ENCODE measurements at places on chromosomes 13 and 19.
A peak's percentile ranks its signal among the peaks of the same experiment; 100 is the strongest.

- DNase-seq: no peak
Measured at GRCh38 chr13:31115616-31116015, 46.1 kb downstream of the HSPH1 start.

DNA sequence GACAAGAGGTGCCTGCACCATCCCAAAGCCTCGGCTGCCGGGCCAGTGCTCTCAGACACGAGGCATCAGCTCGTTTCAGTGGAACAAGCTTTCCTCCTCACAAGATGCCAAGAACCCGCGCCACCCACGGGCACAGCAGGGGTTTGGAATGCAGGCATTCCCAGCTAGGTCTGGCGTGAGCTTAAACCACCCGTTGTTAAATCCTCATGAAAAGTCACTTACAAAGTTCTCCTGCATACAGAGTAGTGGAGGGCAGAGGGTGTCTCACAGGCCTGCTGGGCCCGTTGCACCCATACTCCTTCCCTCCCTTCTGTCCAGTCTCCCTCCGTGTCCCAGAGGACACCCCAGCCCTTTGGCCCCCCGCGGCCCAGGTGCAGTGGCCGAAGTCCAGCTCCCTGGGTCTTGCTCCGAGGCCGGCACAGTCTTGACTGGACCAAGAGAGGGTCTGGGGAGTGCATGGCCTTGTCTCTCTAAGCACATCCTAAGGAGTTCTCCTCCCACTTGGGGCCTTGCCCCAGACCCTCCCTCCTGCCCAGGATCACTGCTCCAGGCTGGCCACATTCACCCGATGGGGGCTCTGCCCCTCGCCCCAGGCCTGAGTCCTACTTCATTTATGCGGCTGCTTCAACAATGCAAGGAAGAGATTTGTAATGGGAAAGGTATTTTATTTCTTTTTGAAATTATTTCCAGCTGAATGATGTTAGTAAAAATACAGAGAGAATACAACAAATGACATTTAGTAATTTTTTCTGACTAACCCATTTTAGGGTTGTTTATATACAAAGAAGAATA, 35.2 kb upstream of the GRTP1 start:
- DNase-seq: no peak

DNA sequence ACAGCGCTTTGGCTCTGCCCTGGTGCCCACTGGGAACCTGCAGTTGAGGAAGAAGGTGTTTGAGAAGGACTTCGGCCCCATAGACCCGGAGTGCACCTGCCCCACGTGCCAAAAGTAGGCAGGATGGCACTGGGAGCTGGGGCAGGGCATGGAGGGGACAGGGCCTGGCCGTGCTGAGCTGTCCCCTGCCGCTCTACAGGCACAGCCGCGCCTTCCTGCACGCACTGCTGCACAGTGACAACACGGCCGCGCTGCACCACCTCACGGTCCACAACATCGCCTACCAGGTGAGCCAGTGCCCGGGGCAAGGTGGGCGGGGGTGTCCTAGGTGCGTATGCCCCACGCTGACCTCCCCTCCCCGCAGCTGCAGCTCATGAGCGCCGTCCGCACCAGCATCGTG, 5.1 kb upstream of the DNM2 start:
- no peak for DNase-seq

GRCh38 chr19:14779151-14779550, 791 bp upstream of the ADGRE2 start:
- no peak for DNase-seq

GRCh38 chr13:19072543-19072942, 109.1 kb downstream of the TUBA3C start:
- no peak for DNase-seq

- no peak for DNase-seq
Measured at GRCh38 chr19:23561341-23561740, 125.7 kb downstream of the ZNF675 start.

GRCh38 chr19:8086849-8087248, 34.3 kb downstream of the CCL25 start:
- DNase-seq: no peak

- DNase-seq: no peak
Measured at GRCh38 chr13:81686877-81687276, 1346.0 kb upstream of the SPRY2 start.

DNA sequence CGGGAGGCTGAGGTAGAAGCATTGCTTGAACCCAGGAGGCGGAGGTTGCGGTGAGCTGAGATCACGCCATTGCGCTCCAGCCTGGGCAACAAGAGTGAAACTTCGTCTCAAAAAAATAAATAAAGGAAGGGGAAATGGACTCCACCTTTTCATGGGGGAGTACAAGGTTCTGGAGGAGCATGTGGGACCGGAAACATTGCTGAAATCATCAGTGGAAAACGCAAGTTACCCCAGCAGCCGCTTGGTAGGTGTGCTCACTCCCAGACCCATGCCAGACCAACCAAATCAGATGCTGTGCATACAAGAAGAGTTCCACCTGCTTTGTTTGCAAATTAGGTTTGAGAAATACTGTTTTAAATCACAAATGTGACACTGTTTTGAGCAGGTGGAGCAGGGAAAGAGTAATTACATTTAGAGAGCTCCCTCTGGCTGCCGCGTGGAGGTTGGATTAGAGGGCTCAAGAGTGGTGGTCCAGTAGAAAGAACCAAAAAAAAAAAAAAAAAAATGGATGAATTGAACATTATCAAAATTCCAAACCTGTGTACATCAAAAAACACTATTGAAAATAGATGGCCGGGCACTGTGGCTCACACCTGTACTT, 4.9 kb downstream of the ERICH4 start:
- no peak for DNase-seq

DNA sequence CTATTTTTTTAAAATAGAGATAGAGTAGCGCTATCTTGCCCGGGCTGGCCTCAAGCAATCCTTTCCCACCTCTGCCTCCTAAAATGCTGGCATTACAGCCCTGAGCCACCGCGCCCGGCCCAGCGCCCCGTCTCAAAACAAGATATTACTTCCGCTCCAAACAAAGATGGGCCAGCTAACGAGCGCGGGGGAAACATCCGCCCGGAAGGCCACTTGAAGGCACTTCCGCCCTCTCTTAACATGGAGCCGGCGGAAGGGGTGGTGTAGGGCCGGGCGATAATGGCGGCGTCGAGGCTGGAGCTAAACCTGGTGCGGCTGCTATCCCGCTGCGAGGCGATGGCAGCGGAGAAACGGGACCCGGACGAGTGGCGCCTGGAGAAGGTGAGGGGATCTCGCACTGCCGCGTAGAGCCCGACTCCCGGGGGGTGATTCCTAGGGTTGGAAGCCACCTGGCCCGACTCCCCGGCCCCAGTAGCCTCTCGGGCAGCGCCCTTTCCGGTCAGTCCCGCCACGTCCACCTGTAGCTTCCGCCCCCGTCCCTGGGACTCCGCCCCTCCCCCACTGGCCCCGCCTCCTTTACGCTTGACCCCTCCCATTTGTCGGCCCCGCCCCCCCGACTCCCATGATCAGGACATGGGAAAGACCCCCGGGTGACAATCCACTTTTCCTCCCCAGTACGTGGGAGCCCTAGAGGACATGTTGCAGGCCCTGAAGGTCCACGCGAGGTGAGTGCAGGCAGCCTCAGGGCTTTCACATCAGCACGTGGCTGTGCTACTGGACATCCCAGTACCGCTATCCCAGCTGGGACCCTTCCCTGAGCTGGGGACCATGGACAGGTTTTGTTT, at the start of gene USE1:
Gene USE1, plus strand, starts transcription at position 231 of the 845 bp plus-strand sequence. Its CDS starts 49 bp downstream, at position 280.
- peak; percentile 66 for DNase-seq

DNA sequence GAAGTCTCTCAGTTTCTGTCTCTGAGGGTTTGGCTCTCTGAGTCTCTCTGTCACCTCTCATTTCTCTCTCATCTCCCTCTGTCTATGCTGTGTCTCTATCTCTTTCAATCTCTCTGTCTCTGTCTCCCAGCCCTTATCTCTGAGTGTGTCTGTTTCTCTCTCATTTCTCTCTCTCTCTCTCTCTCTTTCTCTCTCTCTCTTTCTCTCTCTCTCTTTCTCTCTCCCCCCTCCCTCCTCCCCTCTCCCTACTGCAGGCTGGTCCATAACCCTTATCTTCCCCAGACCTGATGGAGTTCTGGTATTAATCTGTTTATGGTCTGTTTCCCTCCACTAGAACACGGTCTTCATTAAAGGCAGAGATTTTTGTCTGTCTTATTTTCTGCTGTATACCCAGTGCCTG, 1.3 kb upstream of the PVR start:
- no peak for DNase-seq

GRCh38 chr13:25473864-25474263, 102.1 kb downstream of the ATP8A2 start:
- DNase-seq: no peak

GRCh38 chr19:49904136-49904535, 7.4 kb upstream of the IL4I1 start:
- DNase-seq: no peak

DNA sequence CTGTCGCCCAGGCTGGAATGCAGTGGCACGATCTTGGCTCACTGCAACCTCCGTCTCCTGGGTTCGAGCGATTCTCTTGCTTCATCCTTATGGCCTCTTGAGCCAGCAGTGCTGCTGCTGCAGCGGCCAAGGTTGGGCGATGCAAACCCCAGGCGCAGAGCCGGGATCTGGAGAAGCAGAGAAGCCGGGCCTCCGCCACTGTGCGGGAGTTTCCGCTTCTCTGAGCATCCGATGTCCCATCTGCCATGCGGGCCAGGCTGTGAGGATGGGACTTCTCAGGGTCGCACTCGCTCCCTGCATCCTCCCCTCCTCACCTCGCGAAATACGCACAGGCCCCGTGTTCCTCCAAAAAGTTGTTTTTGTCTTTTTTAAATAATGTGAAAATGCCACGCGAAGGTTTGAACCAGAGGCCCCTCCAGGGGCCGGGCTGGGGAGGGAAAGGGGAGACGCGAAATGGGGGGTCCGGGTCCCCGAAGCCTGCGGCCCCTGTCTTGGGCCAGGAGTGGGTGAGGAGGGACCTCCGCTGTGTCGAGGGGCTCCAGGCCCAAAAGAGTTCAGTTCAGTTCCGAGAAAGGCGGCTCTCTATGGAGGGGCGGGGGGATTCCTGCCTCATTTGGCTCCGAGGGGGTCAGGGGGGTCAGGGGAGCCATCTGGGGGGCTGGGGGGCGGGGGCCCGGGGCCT, 15.9 kb downstream of the CYTH2 start:
- DNase-seq: no peak

DNA sequence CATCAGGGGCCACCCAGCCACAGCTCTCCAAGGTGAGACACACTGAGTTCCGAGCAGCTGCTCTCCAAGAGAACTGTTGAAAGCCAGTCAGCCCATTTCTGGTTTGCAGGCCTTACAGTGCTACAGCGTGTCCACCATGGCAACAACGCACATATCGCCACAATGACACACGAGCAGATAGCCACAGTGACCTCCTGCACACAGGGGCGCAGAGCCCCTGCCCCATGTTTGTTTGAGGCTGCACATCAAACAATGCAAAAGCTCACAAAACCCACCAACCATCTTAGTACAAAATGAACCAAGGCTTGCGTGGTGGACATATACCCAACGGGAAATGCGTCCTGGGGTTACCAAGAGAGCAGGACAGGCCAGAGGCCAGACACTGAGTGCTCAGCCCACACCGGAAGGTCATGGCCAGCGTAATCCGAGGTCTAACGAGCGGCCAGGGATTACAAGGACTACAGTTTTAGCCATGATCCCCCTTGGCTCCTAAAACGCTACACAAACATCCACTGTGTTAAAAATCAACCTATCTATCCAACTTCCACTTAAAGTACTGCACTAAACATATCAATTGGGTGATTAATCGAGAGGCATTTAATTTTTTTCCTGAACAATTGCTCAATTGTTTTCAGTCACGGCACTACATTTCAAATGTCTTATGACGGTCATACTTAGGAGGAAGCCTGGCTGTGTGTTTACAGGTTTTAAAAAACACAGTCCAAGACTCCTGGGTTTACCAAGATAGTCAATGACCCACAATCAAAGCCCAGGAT, 56.0 kb downstream of the STK24 start:
- DNase-seq: no peak

DNA sequence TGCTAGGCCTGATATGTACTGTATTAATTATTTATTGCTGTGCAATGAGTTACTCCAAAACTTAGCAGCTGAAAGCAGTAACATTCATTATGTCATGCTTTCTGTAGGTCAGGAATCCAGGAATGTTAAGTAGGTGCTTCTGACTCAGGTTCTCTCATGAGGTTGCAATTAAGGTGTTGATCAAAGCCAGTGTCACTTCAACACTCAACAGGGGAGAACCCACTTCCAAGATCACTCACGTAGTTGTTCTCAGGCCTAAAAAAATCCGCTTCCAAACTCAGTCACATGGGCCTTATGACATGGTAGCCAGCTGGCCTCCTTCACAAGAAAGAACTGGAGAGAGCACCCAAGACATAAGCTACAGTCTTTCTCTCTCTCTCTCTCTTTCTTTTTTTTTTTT, 211.1 kb upstream of the NBEA start:
- no peak for DNase-seq

GRCh38 chr13:94344126-94344818, 135.2 kb downstream of the DCT start:
- DNase-seq: no peak

GRCh38 chr13:49935171-49936074, 717 bp downstream of the SPRYD7 start:
- DNase-seq: peak; percentile 1

- no peak for DNase-seq
Measured at GRCh38 chr13:21871919-21872318, 201.0 kb downstream of the FGF9 start.

DNA sequence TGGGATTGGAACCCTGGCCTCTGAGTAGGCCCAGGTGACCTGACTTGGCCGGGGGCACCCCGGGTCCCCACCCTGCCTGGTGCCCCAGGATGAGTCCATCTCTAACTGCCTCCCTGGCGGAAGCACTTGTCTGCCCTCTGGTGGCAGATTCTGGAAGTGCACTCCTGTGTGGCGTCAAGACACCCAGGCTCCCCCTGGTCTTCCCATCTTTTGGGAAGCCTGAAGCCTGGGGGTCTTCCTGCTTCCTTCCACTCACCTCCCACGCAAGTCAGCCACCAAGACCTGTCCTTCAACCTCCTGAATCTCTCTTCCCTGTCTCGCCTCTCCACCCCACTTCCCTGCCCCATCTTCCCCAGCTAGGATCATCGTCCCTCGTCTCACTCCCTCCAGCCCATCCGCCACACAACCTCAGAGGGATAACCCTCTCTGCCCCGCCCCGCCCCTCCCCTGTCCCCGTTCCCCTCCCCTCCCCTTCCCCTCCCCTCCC, 7.4 kb downstream of the RABAC1 start:
- DNase-seq: peak; percentile 92

GRCh38 chr13:100673713-100674571, 653 bp downstream of the TMTC4 start:
- DNase-seq: no peak

DNA sequence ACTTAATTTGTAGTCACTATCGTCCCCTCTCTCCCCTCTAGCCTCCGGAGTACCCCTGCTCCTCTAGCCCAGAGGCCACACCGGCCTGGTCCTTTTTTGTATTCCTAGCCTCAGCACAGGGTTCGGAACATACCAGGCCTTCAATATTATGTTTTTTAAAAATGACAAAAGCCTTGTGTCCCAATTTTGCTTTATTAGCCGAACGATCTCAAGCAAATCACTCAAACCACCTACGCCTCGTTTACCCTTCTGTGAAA, 463 bp upstream of the POMP start:
- DNase-seq: no peak

DNA sequence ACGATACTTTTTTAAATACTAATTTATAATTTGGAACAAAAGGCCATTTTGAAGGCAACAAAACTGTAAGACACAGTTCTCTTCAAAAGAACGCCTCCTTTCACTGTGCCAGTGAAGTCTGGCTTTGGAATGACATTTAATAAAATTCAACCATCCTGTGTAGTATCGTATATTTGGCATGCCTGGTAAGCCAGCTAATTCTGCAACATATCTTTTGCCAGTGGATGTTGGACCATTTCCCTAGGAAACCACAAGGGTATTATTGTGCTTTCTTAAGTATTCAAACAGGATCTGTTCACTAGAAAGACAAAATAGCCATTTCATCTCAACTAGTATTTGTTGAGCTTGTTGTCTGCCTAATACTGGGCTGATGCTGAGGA, 111.6 kb downstream of the RGCC start:
- no peak for DNase-seq
